ENCODE measurements at places on chromosomes 12 and 14. TPM values are rescaled to one million over a fixed set of nuclear protein-coding genes. Genes with fewer than 3 reads are reported as not detected.

Gene KCNK13
- not detected for total RNA-seq

Gene KIF5A
- total RNA-seq: 0.14 TPM

Gene ADCY6
- 18.2 TPM for total RNA-seq

Gene SLC39A5
- not detected for total RNA-seq

Gene POU6F1
- 6.1 TPM for total RNA-seq

Gene DEPDC4
- total RNA-seq: 3.1 TPM

Gene RPL10L
- not detected for total RNA-seq

Gene CAPZA3
- total RNA-seq: not detected
